NCI-H1105 treated with DMSO at 0.1 percent for 48 hours (cell line): ENCODE measurements at places on chromosomes 4 and X.

DNA sequence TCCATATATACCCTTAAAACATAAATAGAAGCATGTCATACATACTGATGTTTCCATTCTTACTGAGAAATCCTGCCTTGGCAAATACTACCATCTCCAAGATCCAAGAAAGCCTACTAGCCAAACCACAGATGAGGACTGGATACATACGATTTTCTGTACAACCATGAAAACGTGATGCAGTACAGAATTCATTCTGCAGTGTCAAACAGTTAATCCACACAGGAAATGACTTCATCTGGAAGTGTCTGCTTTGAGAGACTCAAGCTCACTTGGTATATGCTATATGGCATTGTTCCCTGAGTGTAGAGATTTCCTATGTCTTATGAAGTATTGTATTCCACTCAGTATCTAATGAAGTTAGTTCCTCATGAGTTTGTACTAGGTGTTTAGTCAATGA is 94.3 kb downstream of the CT47B1 start:
- DNase-seq = no peak

- no peak for DNase-seq
Observed at GRCh38 chr4:52600275-52600674, 58.8 kb downstream of the USP46 start.

DNA sequence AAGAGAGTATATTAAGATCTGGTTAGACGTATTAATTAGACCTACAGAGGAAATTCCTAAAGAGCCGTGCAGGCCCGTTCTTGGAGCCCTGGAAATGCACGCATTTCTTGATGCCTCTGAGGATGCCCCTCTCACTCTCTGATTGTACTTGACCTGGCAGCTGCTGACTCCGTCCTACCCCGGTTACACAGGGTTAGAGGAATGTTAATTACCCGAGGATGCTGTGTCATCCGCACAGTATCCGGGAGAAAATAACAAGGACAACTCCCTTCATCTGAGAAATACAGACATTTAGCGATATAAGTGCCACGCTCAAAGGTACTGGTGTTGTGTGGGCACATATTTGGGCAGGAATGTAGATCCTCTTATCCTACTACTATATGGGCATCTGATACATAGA is 404.6 kb upstream of the FAT1 start:
- no peak for DNase-seq

DNA sequence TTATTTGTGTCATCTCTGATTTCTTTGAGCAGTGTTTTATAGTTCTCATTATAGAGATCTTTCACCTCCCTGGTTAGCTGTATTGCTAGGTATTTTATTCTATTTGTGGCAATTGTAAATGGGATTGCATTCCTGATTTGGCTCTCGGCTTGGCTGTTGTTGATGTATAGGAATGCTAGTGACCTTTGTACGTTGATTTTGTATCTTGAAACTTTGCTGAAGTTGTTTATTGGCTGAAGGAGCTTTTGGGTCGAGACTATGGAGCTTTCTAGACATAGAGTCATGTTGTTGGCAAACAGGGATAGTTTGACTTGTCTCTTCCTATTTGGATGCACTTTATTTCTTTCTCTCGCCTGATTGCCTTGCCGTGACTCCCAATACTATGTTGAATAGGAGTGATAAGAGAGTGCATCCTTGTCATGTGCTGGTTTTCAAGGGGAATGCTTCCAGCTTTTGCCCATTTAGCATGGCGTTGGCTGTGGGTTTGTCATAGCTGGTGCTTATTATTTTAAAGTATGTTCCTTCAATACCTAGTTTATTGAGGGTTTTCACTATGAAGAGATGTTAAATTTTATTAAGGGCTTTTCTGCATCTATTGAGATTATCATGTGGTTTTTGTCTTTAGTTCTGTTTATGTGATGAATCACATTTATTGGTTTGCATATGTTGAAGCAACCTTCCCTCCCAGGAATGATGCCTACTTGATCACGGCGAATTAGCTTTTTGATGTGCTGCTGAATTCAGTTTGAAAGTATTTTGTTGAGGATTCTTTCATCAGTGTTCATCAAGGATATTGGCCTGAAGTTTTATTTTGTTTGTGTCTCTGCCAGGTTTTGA is 72.7 kb upstream of the BOD1L1 start:
- no peak for DNase-seq

- DNase-seq = no peak
Observed at GRCh38 chr4:83232082-83232481, 52.5 kb downstream of the COQ2 start.

DNA sequence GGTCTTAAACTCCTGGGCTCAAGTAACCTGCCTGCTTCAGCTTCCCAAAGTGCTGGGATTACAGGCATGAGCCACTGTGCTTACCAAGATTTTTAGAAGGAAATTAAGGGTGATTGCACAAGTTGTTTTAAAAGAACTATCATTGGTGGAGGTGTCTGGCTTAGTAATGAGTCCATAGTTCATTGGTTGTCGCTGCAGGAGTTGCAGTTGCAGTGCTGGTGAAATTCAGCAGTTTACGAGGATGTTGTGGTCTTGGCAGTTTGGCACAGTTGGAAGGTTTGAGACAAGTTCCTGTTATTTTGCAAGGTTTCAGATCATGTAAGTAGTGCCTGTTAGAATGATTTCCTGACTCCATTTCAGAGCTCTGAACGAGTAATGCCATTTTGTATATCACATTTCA is 48.1 kb downstream of the RAB40AL start:
- DNase-seq = no peak
